ENCODE measurements at places on chromosomes 5 and 9.

- no peak for DNase-seq
Measured at GRCh38 chr5:57761513-57761912, 278.9 kb upstream of the ACTBL2 start.

DNA sequence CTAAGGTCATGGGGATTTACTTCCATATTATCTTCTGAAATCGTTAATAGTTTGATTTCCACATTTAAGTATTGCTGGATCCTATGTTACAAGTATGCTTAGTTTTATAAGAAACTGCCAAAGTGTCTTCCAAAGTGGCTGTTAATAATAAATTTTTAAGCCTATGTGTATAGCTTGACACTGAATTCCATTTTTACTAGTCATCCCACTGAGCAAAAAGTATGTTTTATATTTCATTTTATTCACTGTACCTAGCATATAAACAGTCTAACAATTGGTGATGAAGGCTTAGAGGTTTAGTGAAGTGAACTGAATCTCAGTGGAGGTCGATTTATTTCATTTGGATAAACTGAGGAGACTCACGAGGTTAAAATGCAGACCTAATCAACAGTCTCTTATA, 174.6 kb downstream of the ADAMTS6 start:
- DNase-seq: no peak

- DNase-seq: no peak
Measured at GRCh38 chr9:35042081-35042604, 30.3 kb downstream of the VCP start.

GRCh38 chr5:33166948-33167347, 273.8 kb upstream of the TARS1 start:
- no peak for DNase-seq

DNA sequence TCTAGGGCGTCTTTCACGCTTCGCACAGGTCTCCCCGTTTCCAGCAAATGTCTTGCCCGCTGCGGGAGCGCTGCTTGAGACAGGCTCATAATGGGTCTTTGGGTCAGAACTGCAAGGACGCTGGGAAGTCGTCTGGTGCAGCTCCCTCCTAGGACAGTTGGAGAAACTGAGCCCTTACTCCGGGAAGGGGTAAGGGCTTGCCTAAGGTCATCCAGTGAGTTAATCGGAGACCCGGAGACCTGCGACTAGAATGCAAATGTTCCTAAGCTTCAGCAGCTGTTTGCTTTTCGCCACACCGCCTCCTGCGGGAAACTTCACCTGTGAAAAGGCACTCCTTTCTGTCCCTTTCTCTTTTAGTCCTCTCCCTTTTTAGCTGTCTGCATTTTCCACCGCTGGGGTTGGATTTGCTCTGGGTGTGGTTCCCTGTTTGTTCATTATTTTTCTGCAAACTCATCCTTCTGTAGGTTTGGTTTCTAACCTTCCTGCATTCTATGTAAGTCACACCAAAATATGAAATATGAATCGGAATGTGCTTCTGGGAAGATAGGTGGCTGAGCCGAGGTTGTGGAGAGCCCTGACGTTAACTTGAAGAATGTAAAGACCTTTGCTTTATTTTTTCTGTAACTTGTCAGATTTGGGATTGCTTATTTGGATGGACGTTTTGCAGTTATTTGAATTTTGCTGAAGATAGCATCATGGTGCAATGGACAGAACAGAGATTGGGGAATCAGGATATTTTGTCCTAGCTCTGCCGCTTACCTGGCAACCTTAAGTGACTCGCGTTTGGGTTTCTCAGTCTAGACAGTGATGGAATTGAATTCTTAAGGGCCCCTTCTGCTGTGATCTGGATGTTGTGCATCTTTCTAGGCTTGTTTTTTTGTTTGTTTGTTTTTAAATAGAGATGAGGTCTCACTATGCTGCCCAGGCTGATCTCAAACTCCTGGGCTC, 909 bp downstream of the SLC36A1 start:
- no peak for DNase-seq

DNA sequence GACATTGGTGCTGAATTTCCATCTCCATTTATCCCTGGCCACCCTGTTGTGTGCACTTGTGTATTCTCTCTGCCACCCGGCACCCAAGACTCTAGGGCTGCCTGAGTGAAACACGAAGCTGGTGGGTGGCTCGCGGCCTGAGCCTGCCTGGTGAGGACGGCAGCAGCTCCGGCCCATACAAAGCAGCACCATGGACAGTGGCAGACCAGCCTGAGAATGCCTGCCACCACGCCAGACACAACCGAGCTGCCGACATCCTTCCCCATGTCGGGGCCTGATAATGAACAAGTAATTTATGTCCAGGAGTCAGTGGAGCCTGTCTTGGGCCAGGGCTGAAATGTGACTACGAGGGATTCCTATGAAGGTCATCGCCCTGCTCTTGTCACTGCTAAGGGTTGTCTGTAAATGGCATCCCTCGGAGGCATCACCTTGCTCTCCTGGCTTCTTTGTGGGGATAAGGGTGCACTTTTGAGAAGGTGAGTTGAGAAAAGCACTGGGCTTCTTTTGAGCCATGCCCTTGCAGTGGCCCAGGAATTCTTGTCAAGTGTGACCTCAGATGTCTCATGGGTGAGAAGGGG, 175.7 kb downstream of the MELK start:
- no peak for DNase-seq

DNA sequence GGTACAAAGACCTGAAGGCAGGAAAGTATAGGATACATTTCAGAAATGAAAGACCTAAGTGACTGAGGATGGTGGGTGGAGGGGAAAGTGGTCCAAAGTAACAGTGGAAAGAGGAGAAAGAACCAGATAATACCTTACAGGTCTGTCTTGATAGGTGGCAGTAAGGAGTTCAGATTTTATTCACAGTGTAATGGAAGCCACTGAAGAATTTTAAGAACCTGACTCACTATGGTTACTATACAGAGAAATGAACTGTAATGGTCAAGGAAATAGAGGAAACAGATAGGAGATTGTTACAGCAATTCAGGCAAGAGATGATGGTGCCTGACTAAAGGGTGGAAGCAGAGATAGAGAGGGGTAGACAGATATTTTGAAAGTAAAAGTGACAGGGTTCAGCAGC, 46.5 kb downstream of the EPB41L4A start:
- no peak for DNase-seq

GRCh38 chr5:143601917-143602333, 198.4 kb upstream of the NR3C1 start:
- DNase-seq: no peak

GRCh38 chr5:11904265-11904906, at the start of gene CTNND2:
CTNND2 (minus strand) TSS chr5:11904446; CDS start chr5:11903853, 593 bp downstream.
- DNase-seq: no peak

DNA sequence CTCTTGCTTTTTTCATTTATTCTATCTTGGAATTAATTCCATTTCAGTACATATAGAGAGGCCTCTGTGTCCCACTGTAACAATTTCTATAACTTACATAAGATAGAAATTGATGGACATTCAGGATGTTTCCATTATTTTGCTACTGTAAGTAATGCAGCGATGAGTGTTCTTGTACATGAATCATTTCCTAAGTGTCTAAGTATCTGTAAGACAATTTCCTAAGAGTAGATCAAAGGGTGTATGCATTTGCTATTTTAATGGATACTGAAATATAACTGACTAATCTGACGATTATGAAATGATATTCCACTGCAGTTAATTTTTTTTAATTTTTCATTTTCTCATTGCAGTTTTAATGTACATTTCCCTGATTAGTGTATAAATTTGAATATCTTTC, 23.0 kb upstream of the RBM22 start:
- no peak for DNase-seq

DNA sequence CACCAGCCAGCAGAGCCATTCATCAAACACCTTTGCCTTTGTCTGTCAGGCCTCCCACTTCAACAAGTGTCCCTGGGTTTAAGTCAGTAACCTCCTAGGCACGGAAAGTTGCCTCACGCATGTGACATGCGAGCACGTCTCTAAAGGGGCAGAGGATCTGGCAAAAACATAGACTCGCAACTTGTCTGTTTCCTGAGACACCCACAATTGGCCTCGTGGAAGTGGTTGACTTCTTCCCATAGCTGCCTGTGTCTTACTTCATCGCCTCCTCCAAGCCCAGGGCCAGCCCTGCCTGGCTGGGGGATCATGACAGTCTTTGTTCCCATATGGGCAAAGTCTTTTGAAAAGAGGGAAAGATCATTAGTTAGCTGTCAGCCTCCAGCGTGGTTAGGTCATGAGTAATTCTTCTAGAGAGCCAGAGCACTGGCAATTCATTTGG, 35.5 kb upstream of the GLRX start:
- no peak for DNase-seq

DNA sequence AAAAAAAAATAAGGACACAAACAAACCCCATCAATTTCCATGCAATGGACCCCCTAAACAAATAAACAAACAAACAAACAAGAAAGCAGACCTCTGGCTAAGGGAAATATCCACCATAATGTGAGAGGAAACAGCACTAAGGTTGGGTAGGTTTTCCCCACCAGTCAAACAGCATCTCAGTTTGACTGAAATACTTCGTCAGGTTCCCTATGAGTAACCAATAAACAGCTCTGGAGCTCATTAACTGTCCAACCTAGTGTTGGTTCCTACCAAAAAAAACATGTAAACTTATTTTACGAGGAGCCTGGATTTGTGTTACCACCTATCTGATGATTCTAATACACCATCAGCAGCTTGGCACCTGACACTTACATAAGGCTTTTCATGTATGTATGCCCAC, 198.5 kb upstream of the TARS1 start:
- DNase-seq: no peak

DNA sequence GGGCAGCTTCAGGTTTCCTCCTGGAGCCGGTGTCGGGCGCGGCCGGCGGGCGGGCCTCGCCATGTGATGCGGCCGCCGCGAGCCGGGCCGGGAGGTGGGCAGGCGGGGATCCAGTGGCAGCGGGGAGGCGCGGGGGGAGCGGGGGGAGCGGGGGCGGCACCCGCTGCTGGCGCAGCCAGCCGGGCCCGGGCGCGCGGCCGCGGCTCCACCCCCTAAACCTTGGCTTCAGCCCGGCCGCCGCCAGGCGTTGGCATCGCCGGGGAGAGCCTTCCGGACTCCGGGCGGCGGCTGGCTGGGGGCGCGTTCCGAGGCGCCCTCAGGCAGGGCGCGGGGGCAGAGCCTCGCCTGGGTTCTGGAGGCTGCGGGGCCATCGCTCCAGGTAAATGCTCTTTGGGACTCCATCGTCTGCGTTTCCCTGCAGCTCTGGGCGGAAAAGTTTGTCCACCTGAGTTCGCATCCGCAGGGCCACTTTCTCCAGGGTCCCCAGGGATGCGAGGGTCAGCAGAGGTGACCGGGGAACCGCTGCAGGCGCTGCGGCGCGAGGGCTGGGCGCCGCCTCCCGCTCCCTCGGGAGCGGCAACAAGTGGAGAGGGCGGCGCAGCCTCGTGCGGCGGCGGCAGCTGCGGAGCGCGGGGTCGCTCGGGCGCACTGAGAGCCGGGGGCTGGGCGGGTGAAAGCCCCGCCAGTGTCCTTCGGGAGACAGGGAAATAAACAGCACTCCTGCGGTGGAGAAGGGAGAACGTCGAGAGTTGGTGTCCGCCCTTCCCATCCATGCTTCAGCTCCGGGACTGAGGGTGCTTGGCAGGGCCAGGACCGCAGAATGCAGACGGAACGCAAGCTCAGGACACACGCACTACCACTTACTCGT, at the start of gene ARHGEF28:
ARHGEF28 (plus strand) TSS at position 253 of the 868 bp plus-strand sequence. CDS start 58,656 bp downstream, outside the sequence.
- DNase-seq: peak; percentile 23

DNA sequence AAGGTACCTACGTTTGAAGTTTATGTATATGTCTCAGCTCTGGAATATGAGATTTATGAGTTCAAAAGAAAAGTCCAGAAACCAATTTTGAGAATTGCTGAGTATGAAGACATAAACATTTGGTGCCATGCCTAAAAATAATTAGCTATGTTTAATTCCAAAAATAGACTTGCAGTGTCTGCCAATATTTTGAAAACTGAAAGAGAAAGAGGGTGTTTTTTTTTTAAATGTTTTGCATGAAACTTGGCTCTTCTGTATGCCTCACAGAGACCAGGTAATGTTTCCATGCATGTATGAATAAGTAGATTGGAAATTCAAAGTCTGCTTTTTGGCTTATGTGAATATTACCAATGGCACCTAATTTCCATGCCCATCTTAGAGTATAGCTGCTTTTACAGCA, 634.4 kb upstream of the C9orf72 start:
- no peak for DNase-seq

GRCh38 chr5:138660051-138660572, 84.9 kb upstream of the HSPA9 start:
- DNase-seq: no peak

DNA sequence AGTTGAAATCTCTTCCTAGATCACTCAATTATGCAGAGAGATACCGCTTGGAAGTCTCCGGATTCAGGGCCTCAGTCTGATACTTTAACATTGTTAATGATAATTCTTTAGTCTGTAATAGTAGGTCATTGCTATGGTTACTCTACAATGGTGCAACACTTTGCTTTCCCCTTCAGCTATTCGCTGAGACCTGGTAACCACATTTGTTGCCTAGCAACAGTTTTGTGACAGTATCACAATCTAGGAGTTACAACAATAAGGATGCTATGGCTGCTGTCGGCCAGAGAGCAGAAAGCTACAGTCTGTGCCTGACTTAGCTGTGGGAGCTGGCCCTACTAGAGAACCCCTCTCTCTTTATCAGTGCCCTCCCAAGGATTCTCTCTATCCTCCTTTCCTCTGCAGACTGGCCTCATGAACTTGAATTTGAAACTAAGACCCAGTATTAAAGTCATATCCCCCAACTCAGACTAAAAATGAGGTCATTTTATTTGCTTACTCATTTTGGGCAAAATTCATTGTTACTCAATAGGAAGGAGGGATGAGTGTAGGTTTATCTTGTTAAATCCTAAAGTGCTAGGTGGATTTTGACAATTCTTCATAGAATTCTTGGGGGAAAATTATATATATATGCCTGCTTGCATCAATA, 39.3 kb downstream of the NR2F1 start:
- DNase-seq: peak; percentile 1
